Glomerular endothelial cell (primary cell): ENCODE measurements at places on chromosomes 5 and 9. TPM values are rescaled to one million over a fixed set of nuclear protein-coding genes. Genes with fewer than 3 reads are reported as not detected.

The TRIM36 gene
- total RNA-seq: 2.4 and 3.7 TPM in 2 replicates

The RUFY1 gene
- total RNA-seq: 36.5 and 40.3 TPM in 2 replicates

The SPINK13 gene
- total RNA-seq: not detected in 2 replicates

The PCDHA6 gene
- 0.23 and 0.58 TPM in 2 replicates for total RNA-seq

The KIAA0825 gene
- 2.9 and 3.0 TPM in 2 replicates for total RNA-seq

The SNCAIP gene
- total RNA-seq: 18.4 and 44.8 TPM in 2 replicates

The CCL27 gene
- total RNA-seq: not detected in 2 replicates

The GADD45G gene
- 0.35 and 0.97 TPM in 2 replicates for total RNA-seq

The DMRT3 gene
- 0.47 and 1.2 TPM in 2 replicates for total RNA-seq

The RALGPS1 gene
- total RNA-seq: 5.9 and 7.2 TPM in 2 replicates

The TMEFF1 gene
- total RNA-seq: 30.0 and 35.1 TPM in 2 replicates

The PLAA gene
- 38.0 and 46.2 TPM in 2 replicates for total RNA-seq

The SLCO6A1 gene
- total RNA-seq: not detected in 2 replicates

The BARX1 gene
- total RNA-seq: not detected in 2 replicates

The ARL10 gene
- 8.0 and 21.6 TPM in 2 replicates for total RNA-seq
